ENCODE measurements at places on chromosomes 12 and 14.
A peak's percentile ranks its signal among the peaks of the same experiment; 100 is the strongest.

- DNase-seq = no peak
These were observed 1.2 kb downstream of the ESRRB start for GRCh38 chr14:76376878-76377734.

GRCh38 chr14:93114713-93115068 lies 1.0 kb downstream of the ITPK1 start:
- peak; percentile 37 for DNase-seq

DNA sequence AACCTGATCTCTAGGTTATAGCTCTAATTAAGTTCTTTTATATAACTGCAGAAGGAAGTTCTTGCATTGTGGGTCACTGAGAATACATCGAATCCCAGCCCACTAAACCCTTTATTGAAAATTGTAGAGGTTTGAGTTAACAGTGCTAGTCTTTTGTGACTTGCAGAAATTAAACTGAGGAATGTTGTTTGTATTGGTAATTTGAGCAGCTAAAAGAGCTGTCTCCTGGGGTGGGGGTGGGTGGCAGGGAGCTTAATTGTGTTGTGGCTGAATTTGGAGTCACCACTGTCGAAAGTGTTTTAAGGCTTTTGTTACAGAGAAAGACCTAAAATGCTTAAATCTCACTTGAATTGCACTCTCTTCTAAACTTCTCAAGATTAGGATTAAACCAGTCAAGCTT lies 3.2 kb upstream of the COX8C start:
- DNase-seq = no peak

DNA sequence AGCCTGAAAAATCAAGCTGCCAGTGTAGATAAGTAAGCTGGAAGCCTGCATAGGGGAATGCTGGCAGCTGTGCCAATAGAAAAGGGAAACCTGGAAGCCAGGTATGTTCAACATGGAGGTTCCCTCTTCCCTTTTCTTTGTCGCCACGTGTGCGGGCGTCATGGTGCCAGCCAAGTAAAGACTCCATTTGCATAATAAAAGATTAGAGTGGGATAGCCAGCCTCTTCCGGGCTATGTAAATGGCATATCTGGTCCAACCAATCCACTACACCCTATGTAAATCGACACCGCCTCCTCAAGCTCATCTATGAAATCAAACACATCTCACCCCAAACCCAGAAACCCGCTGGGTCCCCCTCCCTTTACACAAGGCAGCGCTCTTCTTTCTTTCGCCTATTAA lies 5.6 kb upstream of the ADGRD1 start:
- no peak for DNase-seq

GRCh38 chr12:89051065-89051677 lies 301.1 kb downstream of the DUSP6 start:
- DNase-seq = peak; percentile 22

All from activated CD4-positive, alpha-beta T cell treated with anti-CD3 and anti-CD28 coated beads for 36 hours (primary cell).